ENCODE measurements at places on chromosomes 16 and 17.

DNA sequence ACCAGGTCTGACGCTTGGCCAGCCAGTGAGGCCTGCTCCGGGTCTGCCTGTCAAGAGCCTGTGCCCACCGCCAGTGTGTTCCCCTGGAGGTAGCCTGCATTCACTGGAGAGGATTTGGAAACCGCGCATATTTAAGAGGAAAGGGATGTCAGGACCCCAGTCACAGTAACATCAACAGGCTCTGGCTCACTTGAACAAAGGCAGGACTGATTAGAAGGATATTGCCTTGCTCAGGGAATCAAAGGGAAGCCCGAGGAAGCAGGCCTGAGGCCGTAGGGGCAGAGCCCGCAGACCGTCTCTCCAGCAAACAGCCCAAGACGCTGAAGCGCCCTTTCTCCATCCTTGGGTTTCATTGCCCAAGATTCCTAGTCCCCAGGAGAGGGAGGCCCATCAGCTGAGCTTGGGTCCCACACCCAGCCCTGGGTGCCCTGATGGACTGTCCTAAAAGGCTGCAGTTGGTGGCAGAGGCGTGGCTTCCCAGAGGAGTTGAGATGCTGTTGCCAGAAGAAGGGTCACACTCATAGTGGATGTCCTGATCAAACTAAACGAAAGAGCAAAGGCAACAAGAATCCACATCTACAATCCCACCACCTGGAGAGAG, 23.2 kb downstream of the NT5M start:
- no peak for DNase-seq

- DNase-seq: peak; percentile 21
Observed at GRCh38 chr17:33651686-33652085, 358.6 kb upstream of the ASIC2 start.

DNA sequence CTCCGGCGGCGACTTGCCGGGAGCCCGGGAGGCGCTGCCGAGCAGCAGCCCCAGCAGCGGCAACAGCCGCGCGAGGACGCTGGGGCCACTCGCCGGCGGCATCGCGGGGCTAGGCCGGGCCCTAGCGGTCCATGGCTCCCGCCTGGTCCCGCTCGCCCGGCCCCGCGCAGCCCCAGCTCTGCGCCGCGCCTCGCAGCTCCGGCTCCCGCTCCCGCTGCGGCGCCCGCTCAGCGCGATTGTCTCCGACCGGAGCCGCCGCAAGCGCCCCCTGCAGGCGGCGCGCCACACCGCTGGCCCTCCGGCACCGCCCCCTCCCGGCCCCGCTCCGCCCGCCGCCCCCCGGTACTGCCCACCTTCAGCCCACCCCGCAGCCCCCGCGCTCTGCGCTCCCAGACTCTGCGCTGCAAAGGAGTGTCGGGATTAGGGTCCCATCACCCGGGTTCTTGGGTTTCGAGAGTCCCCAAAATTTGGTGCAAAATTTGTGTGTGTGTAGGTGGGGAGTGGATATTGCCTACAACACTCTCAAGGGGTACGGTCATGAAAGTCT, at the start of gene FAM171A2:
Gene FAM171A2, minus strand, starts transcription at position 241 of the 547 bp plus-strand sequence. Its CDS starts 139 bp downstream, at position 102.
- peak; percentile 48 for DNase-seq

DNA sequence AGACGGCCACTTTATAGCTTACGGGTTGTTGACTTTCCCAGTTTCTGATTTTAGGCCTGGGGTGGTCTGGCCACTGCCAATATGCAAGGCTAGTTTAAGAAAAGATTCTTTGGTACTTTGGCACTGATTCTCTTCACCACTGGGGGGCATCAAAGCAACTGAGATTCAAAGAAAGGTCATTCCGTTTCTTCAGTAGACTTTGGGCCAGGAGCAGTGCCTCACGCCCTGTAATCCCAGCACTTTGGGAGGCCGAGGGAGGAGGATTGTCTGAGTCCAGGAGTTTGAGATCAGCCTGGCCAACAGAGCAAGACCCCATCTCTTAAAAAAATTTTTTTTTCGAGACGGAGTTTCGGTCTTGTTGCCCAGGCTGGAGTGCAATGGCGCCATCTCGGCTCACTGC, 53.0 kb downstream of the RPA1 start:
- DNase-seq: no peak

GRCh38 chr17:13415871-13416416, 185.8 kb downstream of the HS3ST3A1 start:
- DNase-seq: peak; percentile 53

DNA sequence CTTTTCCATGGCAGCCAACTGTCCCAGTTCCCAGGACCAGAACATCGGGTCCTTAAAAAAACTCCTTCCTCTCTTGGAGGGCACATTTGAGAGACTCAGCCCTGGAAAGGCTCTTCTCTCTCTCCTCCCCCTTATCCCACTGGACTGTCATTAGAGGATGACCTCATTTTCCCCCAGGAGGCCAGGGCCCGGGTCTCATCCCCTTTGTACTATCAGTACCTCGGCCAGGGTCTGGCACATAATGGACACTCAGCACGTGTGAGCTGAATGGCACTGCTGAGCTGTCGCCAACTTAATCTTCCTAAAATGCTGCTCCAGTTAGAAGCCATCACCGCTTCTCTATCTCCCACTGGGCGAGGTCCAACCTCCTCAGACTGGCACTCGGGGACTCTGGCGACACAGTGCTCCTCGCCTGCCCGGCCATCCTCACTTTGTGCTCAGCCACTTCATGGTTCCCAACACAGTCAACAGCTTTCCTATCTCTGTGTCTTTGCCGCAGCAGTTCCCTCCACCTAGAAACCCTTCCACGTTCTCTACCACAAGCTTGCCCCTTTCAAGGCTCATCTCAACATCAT, 3.6 kb upstream of the RHBDL3 start:
- no peak for DNase-seq

- DNase-seq: no peak
Observed at GRCh38 chr17:10162096-10162495, 36.3 kb downstream of the GAS7 start.

DNA sequence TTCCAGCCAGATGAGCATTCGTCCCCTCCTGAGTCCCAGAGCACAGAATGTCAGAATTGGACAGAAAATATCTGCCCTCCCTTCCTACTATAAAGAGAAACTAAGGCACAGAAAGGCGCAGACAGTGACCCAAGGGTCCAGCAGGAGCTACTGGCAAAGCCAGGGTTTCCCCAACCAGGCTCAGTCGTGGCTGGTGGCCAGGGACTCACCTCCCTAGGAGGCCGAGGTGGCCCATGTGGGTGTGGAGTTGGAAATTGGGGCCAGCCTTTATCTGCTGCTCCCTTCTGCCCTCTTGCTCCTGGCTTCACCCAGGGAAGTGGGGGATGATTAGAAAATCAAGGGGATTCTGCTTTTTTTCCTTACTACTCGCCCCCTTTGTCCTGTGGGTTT, 1.1 kb downstream of the DRC7 start:
- DNase-seq: no peak

- no peak for DNase-seq
Observed at GRCh38 chr17:49063652-49064051, 66.5 kb downstream of the IGF2BP1 start.

GRCh38 chr16:17817943-17818342, 347.2 kb upstream of the XYLT1 start:
- no peak for DNase-seq

Measured in SW480 (cell line).